Urothelium cell line (cell line): ENCODE measurements at places on chromosomes 7 and 10.

GRCh38 chr7:49398236-49398635, 375.2 kb upstream of the VWC2 start:
- peak; percentile 7 for DNase-seq

DNA sequence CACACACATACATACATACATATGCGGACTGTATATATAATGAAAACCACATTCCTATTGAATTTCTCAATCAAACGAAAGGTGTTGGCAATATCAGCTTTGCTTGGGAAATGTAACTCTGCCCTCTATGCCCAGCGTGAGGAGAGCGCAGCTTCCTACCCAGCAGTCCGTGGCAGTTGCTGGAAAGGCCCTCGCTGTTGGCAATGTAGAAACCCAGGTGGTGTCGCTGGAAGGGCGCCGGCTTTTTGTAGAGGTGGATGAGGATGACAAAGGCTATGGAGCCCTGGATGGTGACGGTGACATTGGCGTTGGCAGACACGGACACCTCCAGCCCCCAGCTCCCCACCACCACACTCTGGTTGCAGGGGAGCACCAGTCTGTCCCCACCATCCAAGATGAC, 100.9 kb downstream of the ITIH5 start:
- DNase-seq = no peak

GRCh38 chr7:69419934-69420333, 178.3 kb upstream of the AUTS2 start:
- no peak for DNase-seq

DNA sequence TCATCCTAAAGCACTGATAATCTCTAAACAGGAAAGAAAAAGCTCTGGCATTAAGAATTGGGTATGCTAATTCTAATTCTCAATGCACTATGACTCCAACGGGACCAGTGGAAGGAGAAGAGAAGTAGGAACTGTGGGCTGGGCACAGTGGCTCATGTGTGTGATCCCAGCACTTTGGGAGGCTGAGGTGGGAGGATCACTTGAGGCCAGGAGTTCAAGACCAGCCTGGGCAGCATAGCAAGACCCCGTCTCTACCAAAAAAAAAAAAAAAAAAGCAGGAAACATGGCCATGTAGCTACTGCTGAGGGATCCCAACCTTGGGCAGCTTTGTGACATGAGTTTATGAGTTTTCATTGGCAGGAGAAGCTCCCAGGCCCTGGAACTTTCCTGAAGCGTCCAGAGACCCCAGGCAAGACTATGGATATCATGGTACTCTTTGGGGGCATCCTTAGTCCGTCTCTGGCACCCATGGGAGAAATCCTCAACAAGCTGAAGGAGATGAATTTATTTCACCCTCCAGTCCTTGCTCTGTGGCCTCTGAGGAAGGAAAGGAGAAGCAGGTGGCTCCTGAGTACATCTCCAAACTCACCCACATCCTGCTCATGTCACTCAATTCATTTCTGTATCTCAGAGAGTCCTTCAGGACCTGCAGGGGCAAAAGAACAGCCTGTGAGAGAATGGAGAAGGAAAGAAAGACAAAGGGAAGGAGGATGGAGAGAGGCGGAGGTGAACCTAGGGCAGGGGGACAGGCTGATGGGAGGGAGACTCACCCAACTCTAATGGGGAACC, 99.5 kb downstream of the SPDYE5 start:
- DNase-seq = no peak

DNA sequence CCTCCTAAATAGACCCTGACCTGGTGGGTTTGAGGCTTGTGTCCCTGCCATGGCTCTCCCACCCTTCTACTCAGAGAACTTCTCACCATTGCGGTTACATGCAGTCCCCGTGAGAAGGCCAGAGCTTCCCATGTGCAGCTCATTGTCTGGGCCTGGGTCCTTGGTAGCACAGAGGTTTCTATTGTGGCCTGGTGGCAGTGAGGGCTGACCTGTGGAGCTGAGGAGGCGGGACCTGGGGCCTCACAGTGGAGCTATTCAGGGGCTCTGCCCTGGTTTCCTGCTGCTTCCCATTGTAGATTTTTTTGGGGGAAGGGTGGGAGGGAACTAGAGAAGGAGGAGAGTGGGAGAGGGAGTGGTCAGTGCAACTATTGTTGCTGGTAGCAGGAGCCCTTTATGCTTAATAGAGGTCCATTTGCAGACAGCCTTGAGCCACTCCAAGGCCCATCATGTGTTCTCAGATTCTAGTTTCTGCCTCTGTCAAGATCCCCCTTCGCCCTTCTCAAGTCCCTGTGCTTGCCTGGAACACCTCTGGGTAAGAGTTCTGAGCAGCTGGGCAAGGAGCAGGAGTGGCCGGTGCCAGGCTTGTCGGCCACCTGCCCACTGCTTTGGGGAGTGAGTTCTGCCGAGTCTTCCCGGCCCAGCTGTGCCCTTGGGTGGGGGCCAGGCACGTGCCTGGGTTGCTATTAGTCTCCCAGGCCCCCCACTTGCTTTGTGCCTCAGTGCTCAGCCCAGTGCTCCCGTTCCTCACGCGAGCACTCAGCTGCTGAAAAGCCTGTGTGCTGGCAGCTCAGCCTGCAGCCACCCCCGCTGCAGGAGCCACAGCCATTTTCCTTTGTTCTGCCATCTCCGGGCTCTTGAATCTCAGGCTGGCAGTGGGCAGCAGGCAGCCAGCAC, 10.7 kb downstream of the TSPAN14 start:
- no peak for DNase-seq

DNA sequence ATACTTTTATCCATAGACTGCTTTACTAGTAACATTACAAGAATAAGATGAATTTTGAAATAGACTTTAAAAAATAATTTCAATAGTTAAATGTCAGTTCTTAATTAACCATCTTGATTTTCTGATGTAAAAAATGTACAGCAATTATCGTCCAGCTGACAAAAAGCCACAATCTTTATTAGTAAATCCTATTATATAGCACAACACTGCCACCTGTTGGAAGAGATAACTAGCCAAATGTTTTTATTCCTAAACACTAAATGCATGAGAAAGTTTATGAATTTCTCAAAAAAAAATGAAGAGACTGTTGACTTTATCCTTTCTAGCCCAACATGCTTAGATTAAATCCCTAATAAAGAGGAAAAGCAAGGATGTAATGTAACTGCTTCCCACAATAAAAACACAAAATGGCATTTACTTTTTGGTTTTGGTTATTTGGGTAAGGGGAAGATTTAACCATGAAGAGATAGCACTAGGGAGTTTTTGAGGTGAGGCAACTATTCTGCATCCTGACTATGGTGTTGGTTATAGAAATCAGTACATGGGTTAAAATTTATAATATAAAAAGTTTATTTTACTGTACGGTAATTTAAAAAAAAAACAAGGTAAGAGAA, 8.0 kb downstream of the COA1 start:
- peak; percentile 18 for DNase-seq

DNA sequence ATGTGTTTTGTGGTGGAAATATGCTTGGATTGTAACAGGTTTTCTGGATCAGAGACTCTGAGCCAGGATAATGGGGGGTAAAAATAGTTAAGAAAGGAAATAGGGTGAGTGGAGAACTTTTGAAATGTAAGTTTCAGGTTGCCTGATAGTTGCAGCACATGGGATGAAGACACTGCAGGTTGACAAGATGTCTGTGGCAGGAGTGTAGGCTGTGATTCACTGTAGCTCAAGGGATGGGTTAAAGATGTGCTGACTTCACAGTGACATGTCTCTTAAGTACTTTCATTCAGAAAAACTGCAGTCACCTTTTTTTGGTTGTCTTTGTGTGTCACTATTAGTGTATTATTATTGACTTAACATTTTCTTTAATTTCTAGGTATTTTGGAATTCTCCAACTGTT, 63.5 kb upstream of the SLC39A12 start:
- DNase-seq = no peak

DNA sequence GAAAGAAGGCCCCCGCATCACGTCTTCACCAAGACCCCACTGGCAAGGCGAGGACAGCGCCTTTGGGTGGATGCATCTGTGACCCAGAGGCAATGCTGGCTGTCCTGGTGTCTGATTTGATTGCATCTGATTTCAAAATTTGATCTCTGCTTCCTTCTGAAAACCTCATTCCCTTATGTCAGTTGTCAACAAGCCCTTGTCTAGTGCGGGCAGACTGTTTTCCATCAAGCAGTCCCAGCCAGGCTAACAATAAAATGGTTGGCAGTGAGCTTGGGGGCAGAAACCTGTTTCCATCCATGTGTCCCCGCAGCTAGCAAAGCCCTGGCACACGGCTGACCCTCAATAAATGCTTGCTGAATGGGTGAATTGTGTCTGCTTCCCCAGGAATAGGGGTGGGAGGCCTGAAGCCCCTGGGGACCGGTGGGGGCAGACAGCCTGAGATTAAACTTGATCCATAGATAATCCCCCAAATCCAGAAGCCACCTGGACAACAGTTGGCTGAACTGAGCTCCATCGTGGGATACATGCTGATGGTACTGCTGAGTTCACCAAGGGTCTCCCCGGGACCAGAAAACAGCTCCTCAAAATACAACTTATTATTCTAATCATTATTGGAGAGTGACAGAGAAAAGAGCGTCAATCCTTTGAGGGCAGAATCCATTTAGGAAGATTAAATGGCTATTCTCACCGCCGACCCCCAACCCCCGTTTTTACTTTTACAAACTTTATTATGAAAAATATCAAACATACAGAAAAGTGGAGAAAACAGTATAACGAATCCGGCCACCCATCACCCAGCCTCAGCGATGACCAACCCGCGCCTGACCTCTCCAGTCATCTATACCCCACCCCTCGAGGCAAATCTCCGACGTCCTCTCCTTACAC, 912 bp upstream of the DUSP5 start:
- no peak for DNase-seq

DNA sequence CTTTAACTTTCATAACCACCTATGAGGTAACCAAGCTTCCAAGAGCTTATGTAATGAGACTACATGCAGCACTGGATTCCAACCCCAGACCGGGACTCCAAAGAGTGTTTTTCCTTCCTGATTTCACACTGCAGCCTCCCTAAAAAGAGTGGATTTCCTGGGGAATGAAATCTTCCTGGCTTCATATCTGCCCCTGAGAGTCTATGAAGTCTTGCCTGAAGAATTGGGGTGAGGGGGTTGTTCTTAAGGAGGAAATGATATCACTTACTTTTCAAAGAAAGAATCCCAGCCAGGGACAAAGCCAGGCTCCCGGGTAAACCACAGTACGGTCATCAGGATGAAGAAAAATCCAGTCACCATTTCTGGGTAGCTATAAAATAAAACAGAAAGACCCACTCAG, 29.7 kb downstream of the STMP1 start:
- no peak for DNase-seq

DNA sequence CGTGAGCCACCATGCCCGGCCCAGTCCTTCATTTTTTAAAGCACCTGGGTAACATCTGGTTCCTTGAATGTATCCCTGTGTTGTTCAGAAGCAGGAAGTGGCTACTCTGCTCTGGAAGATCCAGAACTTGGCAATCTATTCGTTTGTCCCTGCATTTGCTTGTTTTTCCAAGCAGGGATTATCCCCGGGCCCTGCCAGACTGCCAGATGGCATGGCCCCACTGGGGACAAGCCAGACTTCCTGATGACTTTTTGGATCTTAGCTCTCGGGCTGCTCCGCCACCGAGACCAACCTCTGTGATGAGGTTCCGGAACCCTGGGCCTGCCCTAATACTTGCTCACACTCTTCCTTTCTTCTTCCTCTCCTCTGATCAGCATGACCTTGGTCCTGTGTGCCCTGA, 496.7 kb downstream of the TYW1 start:
- no peak for DNase-seq

DNA sequence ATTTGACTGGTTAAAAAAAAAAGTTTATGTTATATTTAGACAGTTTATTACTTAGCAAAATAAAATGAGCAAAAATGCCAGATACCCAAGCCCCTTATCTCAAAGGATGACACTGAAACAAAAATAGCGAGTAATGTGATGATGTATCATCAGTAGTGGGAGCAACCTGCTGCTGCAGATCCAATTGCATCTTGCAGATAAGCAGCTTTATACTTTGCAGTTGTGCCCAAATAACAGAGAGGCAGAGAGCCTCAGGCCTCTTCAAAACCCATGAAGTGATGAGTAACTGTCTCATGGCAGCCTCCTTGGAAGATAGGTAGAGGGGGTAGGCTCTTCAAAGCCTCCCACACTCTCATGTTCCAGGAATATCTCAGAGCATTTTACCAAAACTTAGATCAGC, 468.2 kb upstream of the LRRTM3 start:
- no peak for DNase-seq

DNA sequence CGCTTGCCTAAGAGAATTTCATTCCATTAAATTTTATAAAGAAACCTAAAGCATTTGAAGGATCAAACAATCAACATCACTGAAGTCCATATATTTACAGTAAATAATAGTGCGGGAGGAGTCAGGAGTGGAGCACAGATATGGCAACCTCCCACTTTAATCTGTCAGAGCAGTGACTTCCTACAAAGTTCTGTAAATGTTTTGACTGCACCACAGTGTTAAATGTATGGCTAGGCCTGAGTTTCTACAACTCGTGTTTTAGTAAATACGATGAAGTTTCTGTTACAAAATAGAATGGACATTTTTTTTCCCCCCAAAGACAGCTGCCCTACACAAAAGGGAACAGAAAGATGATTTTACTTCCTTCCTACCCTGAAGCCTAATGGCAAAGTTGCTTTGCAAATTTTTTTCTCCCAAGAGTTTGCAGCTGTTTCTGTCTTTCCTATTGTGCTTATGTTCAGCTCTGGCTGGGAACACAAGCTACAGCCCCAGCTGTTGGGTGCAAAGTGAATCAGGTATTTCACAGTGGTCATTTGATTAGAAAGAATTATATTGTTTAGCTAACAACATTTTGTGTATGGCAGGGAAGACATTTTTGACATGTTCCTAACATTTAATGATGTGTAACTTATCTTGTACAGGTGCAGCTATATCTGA, 62.1 kb downstream of the MET start:
- DNase-seq = no peak

- DNase-seq = no peak
These were observed 38.2 kb downstream of the ANTXRL start for GRCh38 chr10:46325021-46325420.

DNA sequence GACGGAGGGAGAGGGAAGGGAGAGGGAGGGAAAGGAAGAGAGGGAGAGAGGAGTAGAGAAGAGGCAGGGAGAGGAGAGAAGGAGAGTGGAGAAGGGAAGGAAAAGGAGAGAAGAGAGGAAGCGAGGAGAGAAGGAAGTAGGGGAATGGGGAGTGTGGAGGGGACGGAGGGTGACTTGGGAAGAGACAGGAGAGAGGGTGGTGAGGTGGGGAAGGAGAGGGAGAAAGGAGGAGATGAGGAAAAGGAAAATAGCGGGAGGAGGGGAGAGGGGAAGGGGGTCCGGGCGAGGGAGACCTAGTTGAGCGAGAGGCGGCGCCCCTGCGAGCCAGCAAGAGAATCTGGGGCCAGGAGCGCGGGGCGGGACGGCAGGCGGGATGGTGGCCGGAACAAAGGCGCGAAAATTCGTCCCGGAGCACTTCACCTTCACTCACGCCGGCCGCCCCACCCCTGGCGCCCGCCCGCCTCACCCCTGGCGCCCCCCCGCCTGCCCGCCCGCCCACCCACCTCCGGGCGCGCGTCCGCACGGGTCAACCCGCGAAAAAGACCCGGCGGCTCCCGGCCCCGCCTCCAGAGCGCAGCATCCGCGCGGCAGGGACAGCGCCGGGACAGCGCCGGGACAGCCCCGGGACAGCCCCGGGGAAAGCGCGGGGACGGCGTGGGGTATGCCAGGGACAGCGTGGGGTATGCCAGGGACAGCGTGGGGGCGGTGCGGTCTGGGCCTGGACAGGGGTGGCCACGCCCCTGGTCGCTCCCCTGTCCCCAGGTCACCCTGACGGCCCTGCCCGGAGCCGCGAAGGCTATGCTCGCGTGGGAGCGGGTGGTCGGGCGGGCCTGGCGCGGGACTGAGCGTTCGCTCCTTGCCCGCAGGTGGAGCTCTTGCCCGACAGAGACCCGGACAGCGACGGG, 4.2 kb downstream of the VSTM2A start:
- DNase-seq = peak; percentile 83

- peak; percentile 43 for DNase-seq
These were observed 293.9 kb downstream of the CCDC3 start for GRCh38 chr10:12707461-12708185.
